Activated naive CD4-positive, alpha-beta T cell treated with anti-CD3 and anti-CD28 coated beads, Interleukin-2, amount 50 U/mL, for 72 hours (primary cell): ENCODE measurements at places on chromosomes 5 and 9. TPM values are rescaled to one million over a fixed set of nuclear protein-coding genes. Genes with fewer than 3 reads are reported as not detected.

Gene EGFLAM
- total RNA-seq, result not detected

GRCh38 chr5:15897656-15898055 is 281.9 kb downstream of the MARCHF11 start:
- no peak for DNase-seq

DNA sequence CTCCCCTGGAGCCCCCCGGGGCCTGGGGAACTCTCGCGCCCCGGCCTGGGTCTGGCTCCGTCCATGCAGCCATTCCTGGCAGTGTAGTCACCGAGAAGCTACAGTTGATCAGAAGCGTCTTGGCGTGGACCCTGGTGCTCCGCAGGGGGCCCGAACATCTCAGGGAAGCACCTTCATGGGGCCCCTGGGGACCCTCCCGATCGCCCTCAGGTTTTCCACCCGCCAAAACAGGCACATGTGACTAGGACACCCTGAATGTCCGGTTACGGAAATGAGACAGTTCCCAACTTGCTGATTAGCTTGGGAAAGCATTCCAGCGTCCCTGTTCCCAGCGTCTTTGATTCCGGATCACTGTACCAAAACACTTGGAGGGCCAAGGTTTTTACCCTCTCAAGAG is 472 bp downstream of the FBXO4 start:
- no peak for DNase-seq

DNA sequence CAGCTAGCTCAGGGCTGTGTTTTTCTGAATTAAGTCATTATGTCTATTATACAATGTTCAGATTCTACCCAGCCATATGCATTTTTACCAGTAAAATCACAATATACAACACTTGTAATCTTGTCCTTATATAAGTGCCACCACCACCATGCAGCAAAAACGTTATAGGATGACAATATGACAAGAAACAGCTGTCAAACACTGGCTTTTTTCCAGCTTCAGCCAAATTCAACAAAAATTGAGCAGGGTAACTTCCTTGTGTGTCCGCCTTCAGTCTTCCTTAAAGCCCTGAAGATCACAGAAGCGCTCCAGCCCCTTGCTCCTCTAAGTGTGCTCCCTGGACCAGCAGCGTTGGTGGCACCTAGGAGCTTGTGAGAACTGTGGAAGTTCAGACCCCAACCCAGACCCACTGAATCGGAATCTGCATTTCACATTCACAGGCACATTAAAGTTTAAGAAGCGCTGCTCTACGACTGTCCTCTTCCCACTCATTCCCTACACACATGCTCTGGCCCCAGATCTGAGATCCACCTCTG is 111.8 kb downstream of the LHFPL2 start:
- no peak for DNase-seq

GRCh38 chr5:140219068-140219991 is 44.3 kb downstream of the CYSTM1 start:
- no peak for DNase-seq

DNA sequence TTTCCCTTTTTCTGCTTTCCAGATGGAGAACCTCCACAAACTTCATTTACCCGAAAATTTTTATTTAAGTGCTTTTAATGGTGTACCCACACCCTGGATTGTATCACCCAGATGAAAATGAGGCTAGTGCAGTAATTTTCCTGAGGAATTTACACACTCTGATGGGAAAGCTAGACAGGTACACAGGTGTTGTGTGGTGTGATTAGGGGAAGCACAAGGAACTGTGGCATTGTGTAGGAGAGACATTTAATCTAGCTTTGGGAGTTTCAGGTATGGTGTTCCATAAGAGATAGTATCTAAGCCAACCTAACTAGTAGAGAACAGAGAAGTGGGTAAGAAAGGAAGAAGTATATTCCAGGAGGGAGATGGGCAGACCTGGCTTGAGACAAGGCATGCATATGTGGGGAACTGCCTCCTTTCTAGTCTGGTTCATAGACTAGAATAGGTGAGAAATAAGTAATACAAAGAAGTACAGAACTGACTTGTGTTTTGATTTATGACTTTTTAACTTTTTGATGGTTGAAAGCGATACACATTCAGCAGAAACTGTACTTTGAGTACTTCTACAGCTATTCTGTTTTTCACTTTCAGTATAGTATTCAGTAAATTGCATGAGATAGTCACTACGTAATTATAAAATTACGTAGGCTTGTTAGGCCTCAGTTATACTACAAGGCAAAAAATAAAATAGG is 22.9 kb upstream of the ROPN1L start:
- DNase-seq, result no peak

GRCh38 chr5:150774145-150774544 is 4.4 kb upstream of the SMIM3 start:
- DNase-seq, result no peak

- DNase-seq, result no peak
Measured at GRCh38 chr9:130971294-130971849, 32.3 kb upstream of the FIBCD1 start.

Gene CD74
- total RNA-seq, result 277 TPM

- DNase-seq, result no peak
Measured at GRCh38 chr5:142860270-142860669, 90.1 kb downstream of the ARHGAP26 start.

Gene SLC25A2
- not detected for total RNA-seq

DNA sequence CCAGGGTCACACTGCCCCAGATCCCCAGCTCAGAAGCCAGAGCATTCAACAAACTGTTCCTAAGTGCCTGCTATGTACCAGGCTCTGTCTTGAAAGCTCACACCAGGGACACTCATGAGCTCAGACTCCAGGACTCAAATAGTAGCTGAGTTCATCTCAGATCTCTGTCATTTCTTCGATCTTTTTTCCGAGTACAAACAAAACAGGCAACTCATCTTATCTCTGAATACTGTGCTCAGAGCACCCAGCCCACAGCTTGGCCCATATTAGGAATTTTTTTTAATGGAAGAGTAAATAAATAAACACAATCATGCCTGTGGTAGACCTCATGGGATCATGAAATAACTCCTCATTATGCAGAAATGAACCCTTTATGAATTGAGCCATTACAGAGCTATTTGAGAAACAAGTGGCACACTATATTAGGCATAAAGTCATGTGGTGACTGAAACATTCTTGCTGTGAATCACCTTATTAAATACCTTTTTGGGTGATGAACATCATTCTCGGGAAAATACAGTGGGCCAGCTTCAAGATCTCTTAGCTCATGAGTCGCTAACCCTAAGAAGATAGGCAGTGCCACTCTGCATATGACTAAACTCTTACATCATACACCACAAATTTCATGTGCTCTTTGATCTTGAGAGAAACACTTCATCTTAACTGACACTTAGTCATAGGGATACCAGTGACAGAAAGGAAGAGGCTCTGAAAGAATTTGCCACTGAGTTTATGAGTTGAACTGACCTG is 9.9 kb downstream of the SH3RF2 start:
- DNase-seq, result peak; percentile 20

GRCh38 chr5:153985498-153985897 is 53.2 kb downstream of the FAM114A2 start:
- DNase-seq, result no peak

DNA sequence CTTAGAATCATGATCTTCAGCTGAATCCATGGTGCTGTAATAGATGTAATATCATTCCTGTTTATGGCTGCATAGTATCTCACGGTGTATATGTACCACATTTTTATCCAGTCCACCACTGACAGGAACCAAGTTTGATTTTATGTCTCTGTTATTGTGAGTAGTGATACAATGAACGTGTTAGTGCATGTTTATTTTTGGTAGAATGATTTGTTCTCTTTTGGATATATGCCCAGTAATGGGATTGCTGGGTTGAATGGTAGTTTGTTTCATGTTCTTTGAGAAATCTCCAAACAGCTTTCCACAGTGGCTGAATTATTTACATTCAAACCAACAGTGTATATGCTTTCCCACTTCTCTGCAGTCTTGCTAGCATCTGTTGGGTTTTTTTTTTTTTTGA is 175.1 kb upstream of the CDH10 start:
- no peak for DNase-seq

Gene SMU1
- 28.9 TPM for total RNA-seq

Gene RNF180
- not detected for total RNA-seq

- DNase-seq, result no peak
Measured at GRCh38 chr9:20722221-20722620, 38.2 kb downstream of the FOCAD start.

GRCh38 chr5:5340206-5340729 is 82.2 kb upstream of the ICE1 start:
- DNase-seq, result no peak

GRCh38 chr5:124352312-124352711 is 394.1 kb downstream of the ZNF608 start:
- no peak for DNase-seq

- DNase-seq, result no peak
Measured at GRCh38 chr9:131582056-131582455, 36.7 kb downstream of the PRRT1B start.

Gene PTGR1
- 0.59 TPM for total RNA-seq

DNA sequence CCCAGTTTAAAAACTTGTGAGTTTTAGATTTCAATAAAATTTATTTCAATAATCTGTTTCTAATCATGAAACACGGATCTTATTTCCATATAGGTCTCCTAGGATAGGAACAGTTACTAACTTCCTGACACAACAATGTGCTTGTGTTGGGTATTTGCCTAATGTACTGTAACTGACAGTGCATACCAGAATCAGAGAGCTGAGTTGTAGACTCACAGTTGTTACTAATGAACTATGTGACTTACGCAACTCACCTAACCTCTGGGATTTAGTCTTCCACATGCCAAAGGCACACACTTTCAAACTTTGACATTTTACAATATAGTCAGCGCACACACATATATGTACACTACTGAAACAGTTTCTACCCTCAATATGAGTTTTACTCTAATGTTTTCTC is 77.7 kb downstream of the HOMER1 start:
- DNase-seq, result no peak

DNA sequence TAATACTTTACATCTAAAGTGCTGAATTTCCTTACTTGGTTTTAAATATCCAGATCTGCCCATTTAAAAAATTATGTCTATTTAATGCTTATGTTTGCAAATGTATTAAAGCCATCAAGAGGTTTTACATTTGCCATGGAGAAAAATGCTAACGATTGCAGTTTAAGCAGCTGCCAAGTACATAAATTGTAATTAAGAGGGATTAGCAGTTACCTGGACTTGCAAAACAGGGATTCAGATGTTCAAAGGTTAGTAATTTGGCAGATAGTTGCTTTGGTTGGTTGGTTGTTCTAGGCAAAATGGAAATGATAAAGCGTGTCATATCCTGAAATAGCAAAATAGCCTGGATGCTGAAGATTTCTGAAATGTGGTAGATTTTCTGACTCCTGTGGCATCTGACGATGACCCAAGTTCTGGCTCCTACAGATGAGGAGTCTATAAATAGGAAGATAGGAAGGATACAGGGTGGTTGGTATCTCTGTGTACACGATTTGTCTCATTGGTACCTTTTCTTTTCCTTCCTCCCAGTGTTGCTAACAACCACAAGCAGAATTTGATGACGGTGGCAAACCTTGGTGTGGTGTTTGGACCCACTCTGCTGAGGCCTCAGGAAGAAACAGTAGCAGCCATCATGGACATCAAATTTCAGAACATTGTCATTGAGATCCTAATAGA is 282.9 kb downstream of the NR3C1 start:
- DNase-seq, result no peak

DNA sequence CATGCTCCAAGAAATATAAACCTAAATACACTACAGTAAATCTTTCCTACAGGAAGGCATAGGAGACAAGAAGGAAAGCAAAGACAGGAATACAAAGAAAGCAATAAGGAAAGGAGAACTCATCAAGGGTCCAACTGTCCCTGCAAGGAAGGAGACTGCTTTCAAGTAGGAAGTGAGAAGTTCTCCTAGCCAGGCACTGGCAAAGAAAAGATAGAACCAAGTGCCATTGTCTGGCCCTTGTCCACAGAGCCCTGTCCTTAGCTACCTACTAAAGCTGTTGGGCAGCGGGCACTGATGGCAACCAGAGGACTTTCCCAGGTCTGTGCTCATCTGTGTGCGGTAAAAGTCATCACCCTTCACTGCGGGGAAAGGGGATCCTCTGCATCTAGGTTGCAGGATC is 108.2 kb downstream of the KLHL3 start:
- no peak for DNase-seq
